ENCODE measurements at places on chromosomes 4 and X. TPM values are rescaled to one million over a fixed set of nuclear protein-coding genes. Genes with fewer than 3 reads are reported as not detected.

The DHX15 gene
- total RNA-seq = 80.8 TPM

The NAT8L gene
- total RNA-seq = 0.23 TPM

The PDZD4 gene
- 5.1 TPM for total RNA-seq

The SH3RF1 gene
- 8.9 TPM for total RNA-seq

The SASH3 gene
- not detected for total RNA-seq

The AWAT2 gene
- not detected for total RNA-seq

The SLC6A14 gene
- not detected for total RNA-seq

The RENBP gene
- 0.12 TPM for total RNA-seq

The TRIM60 gene
- total RNA-seq = not detected

The USP26 gene
- not detected for total RNA-seq

The ANTXR2 gene
- total RNA-seq = 76.8 TPM

The GYG2 gene
- 7.7 TPM for total RNA-seq

The ASB12 gene
- not detected for total RNA-seq

The MAGEA12 gene
- total RNA-seq = not detected

The REPS2 gene
- 0.94 TPM for total RNA-seq

The FGFBP1 gene
- total RNA-seq = not detected

The IRS4 gene
- not detected for total RNA-seq

The KDR gene
- 21.7 TPM for total RNA-seq

The CT45A8 gene
- total RNA-seq = not detected

The TBX22 gene
- 0.12 TPM for total RNA-seq

The TCEANC gene
- total RNA-seq = 1.8 TPM

The FTHL17 gene
- not detected for total RNA-seq

The ADAM29 gene
- total RNA-seq = not detected

The NHSL2 gene
- total RNA-seq = 2.0 TPM

The TRIM61 gene
- total RNA-seq = 4.6 TPM

The NPY1R gene
- not detected for total RNA-seq

The HNRNPDL gene
- total RNA-seq = 123 TPM

The TMEM150C gene
- total RNA-seq = 0.23 TPM

The MCUB gene
- total RNA-seq = 28.0 TPM

The KCNIP4 gene
- total RNA-seq = not detected

Data from pericardium fibroblast (primary cell).